KBM-7 (cell line): ENCODE measurements at places on chromosomes 2 and 18.

DNA sequence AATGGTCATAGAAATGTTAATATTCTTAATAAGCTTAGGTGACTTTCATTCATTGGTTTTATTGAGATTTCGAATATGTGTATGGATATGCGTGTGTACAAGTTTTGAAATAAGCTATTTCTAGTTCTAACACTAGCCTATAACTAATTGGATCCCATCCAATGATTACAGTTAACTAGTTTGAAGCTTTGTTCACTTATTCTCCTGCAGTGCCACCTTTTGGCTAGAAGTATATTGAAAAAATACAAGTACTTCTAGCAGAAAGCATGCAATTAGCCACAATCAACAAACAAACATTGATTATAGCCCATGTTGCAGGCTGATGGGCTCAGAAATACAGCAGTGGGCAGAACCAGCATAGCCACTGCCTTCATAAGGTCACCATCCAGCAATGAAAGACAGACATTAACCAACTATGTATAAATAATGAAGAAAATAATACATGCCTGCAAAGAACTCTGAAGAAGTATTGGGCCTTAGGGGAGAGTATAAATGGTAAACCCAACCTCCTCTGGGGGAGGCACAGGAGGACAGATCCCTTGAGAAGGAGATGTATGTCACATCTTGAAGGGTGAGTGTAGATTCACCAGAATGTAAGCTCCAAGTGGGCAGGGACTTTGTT, 5.1 kb upstream of the PIEZO2 start:
- DNase-seq, result peak; percentile 26

DNA sequence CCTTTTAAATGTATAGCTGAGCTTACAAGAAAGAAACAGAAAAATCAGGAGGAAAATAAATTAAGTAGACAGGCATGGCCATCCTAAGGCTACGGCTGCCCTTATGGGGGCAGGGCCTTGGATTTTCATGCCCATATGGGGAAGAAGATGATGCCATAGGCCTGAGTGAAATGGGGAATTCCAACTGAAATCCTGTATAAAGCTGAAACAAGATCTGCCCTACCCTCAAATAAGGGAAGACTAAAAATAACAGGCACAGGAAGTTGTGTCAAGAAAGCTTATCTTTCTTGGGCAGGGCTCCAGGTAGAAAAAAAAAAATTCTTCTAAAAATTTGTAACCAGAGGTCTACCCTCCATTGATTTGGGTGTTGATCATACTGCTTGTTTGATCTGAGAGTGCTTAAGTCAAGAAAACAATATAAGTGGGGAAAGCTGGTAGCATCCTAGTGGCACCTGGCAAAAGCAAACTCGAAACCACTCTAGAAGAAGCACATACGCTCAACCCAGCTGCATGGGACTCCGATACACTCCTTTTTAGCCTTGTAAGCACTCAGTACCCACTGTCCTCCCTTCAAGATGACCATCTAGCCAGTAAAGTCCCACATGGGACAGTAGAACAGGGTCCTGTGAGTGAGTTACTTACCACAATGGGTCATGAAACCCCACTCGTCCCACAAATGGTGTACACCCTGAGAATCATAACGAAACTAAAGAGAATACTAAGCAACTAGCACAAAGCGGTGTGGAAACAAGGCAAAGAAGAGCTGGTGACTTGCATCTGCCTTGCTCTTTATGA, 22.3 kb downstream of the DNAH7 start:
- DNase-seq, result peak; percentile 58

DNA sequence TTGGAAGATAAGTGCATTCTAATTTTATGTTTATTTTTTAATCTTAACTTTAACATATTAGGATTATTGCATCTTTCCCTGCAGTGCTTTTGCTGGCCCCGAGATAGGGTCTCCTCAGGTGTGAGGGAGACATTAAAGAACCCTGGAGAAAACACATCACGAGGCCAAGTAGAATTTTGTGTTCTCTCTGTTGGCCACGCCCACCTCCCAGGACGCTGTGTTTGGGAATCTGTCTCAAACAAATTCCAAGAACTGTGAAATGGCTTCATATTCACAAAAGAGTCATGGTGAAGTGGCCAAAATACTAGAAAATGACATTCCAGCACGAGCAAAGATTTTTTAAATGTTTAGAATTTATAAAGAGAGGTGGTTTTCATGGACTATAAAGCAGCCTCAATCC, 27.3 kb downstream of the RNF144A start:
- DNase-seq, result no peak

- no peak for DNase-seq
Measured at GRCh38 chr18:12858991-12859390, 25.0 kb downstream of the PTPN2 start.

DNA sequence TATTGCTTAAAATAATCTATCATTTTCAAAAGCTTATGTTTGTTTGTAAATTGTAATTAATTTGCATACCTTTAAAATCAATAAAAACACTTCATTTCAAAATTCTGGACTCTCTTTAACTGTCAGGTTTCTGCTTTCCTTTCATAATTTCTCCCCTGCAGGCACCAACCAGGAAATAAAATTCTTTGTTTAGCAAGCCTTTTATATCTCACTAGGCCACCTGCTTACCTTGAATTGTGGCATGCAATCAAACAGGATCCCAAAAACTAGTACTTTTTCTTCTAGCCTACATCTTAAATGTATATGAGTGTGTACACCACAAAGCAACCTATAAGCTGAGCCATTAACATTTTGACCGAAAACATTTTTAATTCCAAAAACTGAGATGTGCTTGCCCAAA, 233.1 kb downstream of the NR4A2 start:
- no peak for DNase-seq

DNA sequence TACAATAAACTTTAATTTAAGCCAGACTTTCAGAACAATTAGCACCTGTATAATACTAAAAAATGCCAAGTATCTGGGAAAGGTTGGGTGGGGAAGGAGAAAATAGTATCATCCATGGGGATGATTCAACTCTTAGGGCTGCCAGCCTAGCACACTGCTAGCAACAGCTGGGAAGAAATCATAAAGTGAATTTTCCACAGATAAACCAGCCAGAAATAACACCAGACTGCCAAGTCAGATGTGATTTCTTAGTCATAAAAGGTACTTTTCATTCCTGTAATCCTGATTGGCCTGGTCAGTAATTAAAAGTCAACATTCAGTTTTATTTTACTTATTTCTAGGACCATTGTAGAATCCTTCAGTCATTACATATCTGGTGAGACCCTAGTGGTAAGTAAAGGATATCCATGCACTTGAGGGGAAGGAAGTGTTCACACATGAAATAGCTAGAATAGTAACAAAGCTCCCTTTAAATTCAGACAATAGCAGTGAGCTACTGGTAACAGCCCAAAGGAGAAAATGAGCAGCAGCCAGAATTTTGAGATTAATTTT, 59.4 kb downstream of the LIMS1 start:
- DNase-seq, result no peak

DNA sequence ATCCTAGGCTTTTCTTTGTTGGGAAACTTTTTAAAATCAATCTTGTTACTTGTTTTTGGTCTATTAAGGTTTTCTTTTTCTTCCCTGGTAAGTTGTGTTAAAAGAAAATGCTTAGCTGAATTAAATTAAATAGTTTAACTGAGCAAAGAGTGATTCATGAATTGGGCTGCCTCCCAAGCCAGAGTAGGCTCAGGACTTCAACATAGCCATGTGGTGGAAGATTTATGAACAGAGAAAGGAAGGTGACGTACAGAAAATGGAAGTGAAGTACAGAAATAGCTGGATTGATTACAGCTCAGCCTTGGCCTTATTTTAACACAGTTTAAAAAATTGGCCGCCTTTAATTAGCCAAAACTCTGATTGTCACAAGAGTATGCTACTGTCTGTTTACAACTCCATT, 27.9 kb upstream of the GALNT5 start:
- DNase-seq, result no peak

DNA sequence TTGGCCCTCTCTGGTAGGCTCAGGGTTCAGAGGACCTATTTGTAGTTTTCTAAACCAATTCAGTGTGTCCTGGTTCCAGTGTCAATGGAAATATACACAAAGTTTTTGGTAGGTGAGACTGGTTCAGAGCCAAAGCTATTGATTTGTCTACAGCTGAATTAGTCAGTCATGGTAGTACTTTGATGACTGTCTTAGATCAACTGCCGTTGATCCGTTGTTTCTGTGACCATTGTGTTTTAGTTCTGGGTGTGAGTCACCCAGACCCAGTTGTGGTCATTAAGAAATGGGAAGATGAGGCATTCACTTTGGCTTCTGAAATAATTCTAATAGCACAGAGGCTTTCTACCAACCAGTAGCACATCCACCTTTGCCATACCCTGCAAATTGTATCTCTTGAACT, 16.0 kb upstream of the RPE start:
- DNase-seq, result peak; percentile 11

DNA sequence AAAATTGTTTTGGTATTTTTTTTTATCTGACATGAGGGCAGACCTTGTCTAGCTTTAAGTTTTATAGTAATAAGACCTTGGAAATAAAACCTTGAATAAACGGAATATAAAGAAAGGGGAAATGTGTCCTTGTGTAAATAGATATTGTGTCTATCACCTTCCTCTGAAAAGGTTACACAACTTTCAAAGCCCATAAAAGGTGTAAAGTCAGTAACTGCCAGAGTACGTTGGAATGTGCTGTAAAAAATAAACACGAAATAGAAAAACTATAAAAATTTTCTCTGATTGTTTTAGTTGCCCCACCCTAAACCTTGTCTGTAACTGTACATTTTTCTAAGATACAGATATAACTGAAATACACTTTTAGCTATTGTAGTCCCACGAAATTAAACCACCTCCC, 82.3 kb downstream of the ZEB2 start:
- DNase-seq, result no peak

DNA sequence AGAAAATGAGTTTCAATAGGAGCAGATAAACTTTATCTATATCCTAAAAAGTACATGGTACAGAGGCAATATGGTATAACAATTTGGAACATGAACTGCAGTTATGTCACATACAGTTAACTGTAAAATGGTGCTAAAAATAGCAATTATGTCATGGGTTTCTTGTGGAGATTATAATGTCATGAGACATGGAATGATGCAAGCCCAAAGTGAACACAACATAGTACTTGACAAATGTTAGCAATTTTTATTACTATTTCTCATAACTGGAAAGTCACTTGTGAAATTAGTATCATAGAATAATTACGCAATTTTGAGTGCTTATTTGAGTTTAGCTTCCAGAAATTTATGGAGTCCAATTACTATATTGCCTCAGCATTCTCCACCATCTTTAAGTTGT, 1263.4 kb downstream of the DSC3 start:
- DNase-seq, result no peak

DNA sequence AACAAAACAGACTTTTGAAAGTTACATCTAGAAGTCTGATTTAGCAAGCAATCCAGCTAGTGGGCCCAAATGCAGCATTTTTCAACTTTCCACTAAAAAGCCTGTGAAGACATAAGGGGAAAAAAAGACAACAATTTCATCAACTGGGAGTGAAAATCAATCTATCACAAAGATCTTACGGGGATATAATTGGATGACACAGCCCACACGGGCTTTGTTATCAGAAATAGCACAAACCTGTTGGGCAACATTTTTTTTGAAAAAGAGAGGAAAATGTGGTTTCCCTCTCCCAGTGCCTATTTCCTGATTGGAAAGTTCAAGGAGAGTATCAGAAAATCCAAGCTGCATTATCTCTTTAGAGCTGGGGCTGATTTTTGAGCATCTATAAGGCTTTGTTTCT, 132.7 kb downstream of the EVA1A start:
- no peak for DNase-seq

DNA sequence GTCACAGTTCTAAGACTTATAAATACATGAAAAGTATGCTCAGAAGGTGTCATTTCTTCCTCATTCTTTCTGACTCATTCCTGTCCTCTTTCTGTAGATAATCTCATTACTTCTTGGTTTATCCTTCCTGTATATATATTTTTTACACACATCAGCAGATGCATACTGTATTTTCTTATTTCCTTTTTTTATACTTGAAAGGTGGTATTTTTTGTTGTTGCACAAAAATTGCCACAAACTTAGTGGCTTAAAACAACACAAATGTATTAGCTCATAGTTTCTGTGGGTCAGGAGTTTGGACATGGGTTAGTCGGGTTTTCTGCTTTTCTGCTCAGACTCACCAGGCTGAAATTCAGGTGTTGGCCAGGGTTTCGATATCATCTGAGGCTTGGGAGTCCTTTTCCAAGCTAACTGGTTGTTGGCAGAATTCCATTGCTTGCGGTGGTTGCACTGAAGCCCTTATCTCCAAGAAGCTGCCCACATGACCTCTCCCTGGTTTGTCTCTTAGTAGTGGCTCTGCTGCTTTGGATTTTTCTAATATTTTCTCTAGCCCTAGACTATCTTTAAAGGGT, 162.6 kb downstream of the FMNL2 start:
- DNase-seq, result no peak

GRCh38 chr2:233974530-233975071, 57.4 kb downstream of the TRPM8 start:
- DNase-seq, result no peak

- DNase-seq, result no peak
Measured at GRCh38 chr18:44898498-44898897, 217.8 kb downstream of the SETBP1 start.

GRCh38 chr2:69576880-69577279, 66.7 kb downstream of the AAK1 start:
- no peak for DNase-seq

- no peak for DNase-seq
Measured at GRCh38 chr2:173354582-173355131, at the start of gene CDCA7. Gene CDCA7, plus strand, starts transcription at chr2:173354872. Its CDS starts 92 bp downstream, at chr2:173354964.

DNA sequence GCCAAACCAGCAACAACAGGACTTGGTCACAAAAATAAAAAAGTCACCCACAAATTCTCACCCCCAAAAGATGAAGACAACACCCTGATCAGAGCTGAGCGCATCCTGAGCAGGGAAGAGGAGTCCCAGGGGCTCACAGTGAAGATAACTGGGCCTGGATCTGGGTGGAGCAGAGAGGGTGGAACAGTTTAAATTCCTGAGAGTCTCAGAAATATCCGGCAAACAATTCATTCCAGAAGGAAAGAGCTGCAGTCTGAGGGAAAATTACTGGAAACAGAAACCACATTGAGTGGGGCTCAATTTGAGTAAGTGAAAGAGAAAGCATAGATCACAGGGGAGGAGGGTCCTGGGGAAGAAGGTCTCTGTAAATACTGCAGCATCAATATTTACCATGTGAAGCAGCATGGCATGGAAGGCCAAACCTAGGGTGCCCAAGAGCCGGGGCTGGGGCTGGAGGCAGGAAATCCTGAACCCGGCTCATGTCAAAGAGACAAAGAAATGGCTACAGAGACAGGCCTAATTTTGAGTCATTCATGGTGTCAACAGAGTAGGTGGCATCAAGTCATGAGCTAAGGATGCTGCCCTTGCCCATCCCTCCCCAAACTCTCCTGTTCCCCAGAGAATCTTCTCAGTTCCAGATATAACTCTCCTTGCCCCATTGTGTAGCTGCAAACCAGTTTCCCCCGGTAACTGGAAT, 61.4 kb upstream of the ZBTB7C start:
- no peak for DNase-seq

DNA sequence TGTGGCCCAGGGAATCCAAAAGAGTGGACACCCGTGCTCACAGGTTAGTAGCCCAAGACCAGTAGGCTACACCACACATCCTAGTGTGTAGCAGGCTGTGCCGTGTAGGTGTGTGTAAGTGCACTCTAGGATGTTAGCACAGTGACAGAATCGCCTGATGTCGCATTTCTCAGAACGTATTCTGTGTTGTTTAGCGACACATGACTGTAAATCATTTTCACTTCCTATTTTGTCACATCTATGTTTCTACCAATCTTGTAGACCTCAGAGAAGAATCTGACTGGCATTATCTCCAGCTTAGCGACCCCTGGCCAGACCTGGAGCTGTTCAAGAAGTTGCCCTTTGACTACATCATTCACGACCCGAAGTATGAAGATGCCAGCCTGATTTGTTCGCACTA, 45.1 kb downstream of the NTSR2 start:
- DNase-seq, result no peak
